ENCODE measurements at places on chromosomes 1 and 21. TPM values are rescaled to one million over a fixed set of nuclear protein-coding genes. Genes with fewer than 3 reads are reported as not detected.

MCOLN2 gene
- 3.1 TPM for total RNA-seq

GRCh38 chr1:201142849-201143725 lies 11.2 kb downstream of the TMEM9 start:
- DNase-seq = no peak

DNA sequence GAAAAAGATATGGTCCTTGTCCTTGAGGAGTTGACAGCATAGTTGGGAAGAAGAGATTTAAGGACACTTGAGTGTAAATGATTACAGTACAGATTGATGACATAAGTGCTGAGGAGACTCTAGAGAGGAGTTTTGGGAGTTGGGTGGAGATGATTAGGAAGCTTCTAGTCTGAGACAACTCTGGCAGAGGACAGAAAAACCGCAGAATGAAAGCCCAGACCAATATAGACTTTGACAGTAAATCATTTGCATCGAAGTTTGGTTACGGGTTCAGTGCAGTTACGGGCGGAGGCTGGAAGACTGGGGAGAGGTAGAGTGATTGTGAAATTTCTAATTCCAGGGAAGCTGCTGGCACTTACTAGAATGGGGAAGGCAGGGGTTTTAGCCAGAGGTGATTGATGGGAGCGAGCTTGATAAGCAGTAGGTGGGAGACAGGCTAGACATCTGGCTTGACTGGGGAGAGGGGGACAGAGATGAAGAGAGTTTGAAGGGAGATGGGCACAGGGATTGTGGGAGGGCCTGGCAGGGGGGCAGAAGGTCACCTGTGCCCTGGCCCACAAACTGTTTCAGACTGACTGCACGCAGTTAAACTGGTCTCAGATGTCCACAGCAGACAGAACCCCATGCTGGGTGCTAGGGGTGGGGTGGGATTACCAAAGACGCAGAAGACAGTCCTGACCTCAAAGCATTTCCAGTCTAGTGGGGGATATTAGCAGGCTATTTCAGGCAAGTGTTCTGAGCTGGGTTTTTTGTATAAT lies 20.1 kb downstream of the SH2D2A start:
- DNase-seq = no peak

ERICH3 gene
- not detected for total RNA-seq
